ENCODE measurements at places on chromosomes 13 and 19.

DNA sequence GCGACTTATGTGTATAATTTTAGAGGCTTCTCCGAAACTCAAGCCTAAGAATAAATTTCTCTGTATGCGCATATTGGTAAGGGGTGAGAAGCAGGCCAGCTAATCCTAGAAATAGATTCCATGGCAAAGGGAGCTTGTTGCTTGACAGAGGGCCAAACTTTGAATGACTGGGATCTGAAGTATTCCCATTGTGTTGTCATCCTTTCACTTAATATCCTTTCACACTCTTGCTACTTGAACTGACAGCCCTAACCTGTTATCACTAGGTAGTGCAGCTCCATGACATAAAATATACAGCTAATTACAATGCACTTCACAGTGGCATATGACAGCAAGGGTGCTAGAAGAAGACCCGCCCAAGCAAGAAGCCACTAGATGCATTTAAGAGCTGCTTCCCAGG lies 309.8 kb downstream of the OXGR1 start:
- no peaks in the 10 kb centered on the region for H3K27me3 ChIP-seq
- no peak overlapping the region for H3K4me3 ChIP-seq
- no peak overlapping the region for H3K27ac ChIP-seq
- H3K4me1 ChIP-seq: no peaks in the 10 kb centered on the region

- H3K4me3 ChIP-seq: no peak overlapping the region
- H3K27ac ChIP-seq: no peak overlapping the region
- DNase-seq: no peak
- no peaks in the 10 kb centered on the region for H3K36me3 ChIP-seq
- H3K4me1 ChIP-seq: no peaks in the 10 kb centered on the region
Measured at GRCh38 chr13:43776501-43777079, 10.2 kb downstream of the ENOX1 start.

DNA sequence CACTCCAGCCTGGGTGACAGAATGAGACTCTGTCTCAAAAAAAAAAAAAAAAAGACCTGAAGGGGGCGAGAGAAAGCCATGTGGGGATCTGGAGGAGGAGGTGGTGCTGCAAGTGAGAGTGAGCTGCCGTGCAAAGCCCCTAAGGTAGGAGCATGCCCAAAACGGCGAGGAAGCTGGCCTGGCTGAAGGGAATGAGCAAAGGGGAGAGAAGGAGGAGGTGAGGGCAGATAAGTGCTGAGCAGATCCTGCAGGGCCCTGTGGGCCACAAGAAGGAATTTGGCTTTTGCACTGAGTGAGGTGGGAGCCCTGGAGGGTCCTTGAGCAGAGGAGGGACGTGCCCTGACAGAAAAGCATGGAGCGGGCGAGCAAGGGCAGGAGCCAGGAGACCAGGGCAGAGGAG lies 19.4 kb upstream of the ADGRE5 start:
- no peak overlapping the region for H3K4me3 ChIP-seq
- H3K27ac ChIP-seq: no peak overlapping the region
- H3K4me1 ChIP-seq: no peaks in the 10 kb centered on the region
- no peaks in the 10 kb centered on the region for H3K36me3 ChIP-seq
- H3K27me3 ChIP-seq: no peaks in the 10 kb centered on the region

DNA sequence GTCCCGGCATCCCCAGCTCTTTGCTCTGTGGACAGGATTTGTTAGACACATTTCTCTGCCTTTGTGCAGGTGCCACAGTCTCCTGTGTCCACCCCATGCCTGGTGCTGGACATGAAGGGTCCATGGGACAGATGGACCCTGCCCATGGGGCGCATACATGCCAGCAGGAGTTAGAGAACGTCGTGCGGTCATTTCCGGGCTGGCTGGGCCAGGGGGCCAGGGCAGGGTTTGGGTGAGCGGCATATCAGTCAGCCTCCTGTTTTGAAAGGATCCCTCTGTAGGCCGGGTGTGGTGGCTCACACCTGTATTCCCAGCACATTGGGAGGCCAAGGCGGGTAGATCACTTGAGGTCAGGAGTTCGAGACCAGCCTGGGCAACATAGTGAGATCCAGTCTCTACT lies 11.0 kb downstream of the KLHL26 start:
- no peaks in the 10 kb centered on the region for H3K27me3 ChIP-seq
- peaks cover 4% of the 10 kb centered on the region for H3K4me1 ChIP-seq
- H3K4me3 ChIP-seq: no peak overlapping the region
- DNase-seq: no peak

DNA sequence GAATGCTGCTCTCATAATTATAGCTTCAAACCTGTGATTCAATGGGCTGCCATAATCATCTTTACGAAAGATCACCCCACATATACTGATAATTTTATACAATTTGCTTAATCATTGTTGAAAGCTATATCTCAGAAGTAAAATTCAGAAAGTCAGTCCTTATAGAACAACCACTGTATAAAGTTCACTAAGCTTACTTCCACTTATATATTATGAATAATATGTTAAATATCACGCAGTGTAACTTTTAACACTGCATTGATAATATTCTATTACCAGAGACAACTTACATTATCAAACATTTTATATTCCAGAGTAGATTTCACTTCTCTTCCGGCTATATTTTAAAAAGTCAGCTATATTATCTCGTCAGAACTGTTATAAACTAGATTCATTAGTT lies 550.1 kb upstream of the PCDH20 start:
- no peak overlapping the region for H3K27ac ChIP-seq
- no peaks in the 10 kb centered on the region for H3K4me1 ChIP-seq
- H3K27me3 ChIP-seq: no peaks in the 10 kb centered on the region
- no peak for DNase-seq
- no peaks in the 10 kb centered on the region for H3K36me3 ChIP-seq
- no peak overlapping the region for H3K4me3 ChIP-seq

GRCh38 chr19:1417145-1417544 lies 9.8 kb downstream of the DAZAP1 start:
- peak overlapping the region; percentile 96 for H3K27ac ChIP-seq
- H3K27me3 ChIP-seq: no peaks in the 10 kb centered on the region
- no peaks in the 10 kb centered on the region for H3K36me3 ChIP-seq
- peaks cover 46% of the 10 kb centered on the region for H3K4me1 ChIP-seq
- no peak overlapping the region for H3K4me3 ChIP-seq

GRCh38 chr13:27789495-27790303 lies 2.6 kb upstream of the GSX1 start:
- DNase-seq: no peak
- no peak overlapping the region for H3K4me3 ChIP-seq
- H3K36me3 ChIP-seq: no peaks in the 10 kb centered on the region
- H3K4me1 ChIP-seq: peaks cover 6% of the 10 kb centered on the region
- no peak overlapping the region for H3K27ac ChIP-seq

DNA sequence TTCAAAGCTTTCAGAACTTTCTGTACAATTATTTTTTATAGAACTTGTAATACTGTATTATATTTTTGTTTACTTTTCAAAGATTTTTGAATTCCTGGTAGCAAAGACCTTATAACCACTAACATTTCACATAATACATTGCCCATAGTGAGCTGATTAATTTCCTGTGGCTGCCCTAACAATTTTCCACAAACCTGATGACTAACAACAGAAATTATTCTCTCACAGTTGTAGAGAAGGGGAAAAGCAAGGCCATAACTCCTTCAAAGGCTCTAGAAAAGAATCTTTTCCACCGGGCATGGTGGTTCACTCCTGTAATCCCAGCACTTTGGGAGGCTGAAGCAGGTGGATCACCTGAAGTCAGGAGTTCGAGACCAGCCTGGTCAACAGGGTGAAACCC lies 19.1 kb downstream of the KLF12 start:
- DNase-seq: no peak
- no peaks in the 10 kb centered on the region for H3K36me3 ChIP-seq
- H3K4me1 ChIP-seq: no peaks in the 10 kb centered on the region
- no peaks in the 10 kb centered on the region for H3K27me3 ChIP-seq

GRCh38 chr13:41847216-41847615 lies 113.7 kb downstream of the VWA8 start:
- H3K4me1 ChIP-seq: peaks cover 2% of the 10 kb centered on the region
- no peak overlapping the region for H3K27ac ChIP-seq
- H3K4me3 ChIP-seq: no peak overlapping the region
- H3K27me3 ChIP-seq: no peaks in the 10 kb centered on the region
- DNase-seq: no peak

- H3K4me3 ChIP-seq: no peak overlapping the region
- no peak for DNase-seq
- no peaks in the 10 kb centered on the region for H3K27me3 ChIP-seq
- no peaks in the 10 kb centered on the region for H3K36me3 ChIP-seq
- H3K4me1 ChIP-seq: no peaks in the 10 kb centered on the region
Measured at GRCh38 chr13:37412241-37412921, 186.2 kb downstream of the POSTN start.

DNA sequence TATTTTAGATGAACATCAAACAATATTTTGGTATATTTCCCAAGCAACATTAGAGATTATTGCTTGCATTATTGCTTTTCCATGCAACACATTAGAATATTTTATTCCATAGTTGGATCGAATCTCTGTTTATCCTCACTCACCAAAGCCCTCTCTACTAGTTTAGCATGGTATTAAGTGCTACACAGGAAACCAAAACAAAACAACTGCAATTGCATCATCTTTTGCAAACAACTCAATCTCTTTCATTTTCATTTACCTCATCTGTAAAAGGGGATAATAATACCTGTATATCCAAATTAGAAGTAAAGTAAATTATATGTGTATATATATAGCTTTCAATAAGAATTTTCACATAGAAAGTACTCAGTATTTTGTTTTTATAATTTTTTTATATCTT lies 147.8 kb upstream of the PCDH9 start:
- H3K36me3 ChIP-seq: no peaks in the 10 kb centered on the region
- H3K4me3 ChIP-seq: no peak overlapping the region
- H3K4me1 ChIP-seq: no peaks in the 10 kb centered on the region
- H3K27me3 ChIP-seq: no peaks in the 10 kb centered on the region
- H3K27ac ChIP-seq: no peak overlapping the region

GRCh38 chr13:43838909-43839308 lies 40.6 kb downstream of the CCDC122 start:
- H3K27me3 ChIP-seq: no peaks in the 10 kb centered on the region
- no peak overlapping the region for H3K4me3 ChIP-seq
- no peaks in the 10 kb centered on the region for H3K36me3 ChIP-seq
- no peaks in the 10 kb centered on the region for H3K4me1 ChIP-seq

DNA sequence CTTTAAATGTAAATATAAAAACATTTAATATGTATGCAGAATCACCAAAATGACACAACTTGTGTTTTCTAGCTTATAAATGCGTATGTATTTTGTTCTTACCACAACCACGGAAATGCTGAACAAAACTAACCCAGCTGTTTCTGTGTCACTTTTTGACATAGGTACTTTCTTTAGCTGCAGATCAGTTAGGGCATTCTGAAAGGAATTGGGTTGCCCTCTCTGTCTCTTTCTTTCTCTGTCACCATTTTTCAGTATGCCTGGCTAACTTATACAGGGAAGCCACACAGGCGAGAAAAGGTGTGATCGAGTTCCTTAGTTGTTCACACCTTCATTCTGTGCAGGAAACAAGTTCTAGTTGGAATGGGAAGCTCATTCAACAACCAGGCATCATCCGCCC lies 72.6 kb upstream of the ARGLU1 start:
- H3K36me3 ChIP-seq: no peaks in the 10 kb centered on the region
- DNase-seq: no peak
- H3K27me3 ChIP-seq: no peaks in the 10 kb centered on the region
- no peaks in the 10 kb centered on the region for H3K4me1 ChIP-seq

- no peaks in the 10 kb centered on the region for H3K27me3 ChIP-seq
- DNase-seq: peak; percentile 61
- H3K4me3 ChIP-seq: peak overlapping the region; percentile 51
- H3K27ac ChIP-seq: peak overlapping the region; percentile 82
- peaks cover 43% of the 10 kb centered on the region for H3K4me1 ChIP-seq
- H3K36me3 ChIP-seq: peaks cover 11% of the 10 kb centered on the region
Measured at GRCh38 chr19:1266916-1267476, 2.1 kb upstream of the CIRBP start.
